ENCODE measurements at places on chromosomes 11 and 22.

DNA sequence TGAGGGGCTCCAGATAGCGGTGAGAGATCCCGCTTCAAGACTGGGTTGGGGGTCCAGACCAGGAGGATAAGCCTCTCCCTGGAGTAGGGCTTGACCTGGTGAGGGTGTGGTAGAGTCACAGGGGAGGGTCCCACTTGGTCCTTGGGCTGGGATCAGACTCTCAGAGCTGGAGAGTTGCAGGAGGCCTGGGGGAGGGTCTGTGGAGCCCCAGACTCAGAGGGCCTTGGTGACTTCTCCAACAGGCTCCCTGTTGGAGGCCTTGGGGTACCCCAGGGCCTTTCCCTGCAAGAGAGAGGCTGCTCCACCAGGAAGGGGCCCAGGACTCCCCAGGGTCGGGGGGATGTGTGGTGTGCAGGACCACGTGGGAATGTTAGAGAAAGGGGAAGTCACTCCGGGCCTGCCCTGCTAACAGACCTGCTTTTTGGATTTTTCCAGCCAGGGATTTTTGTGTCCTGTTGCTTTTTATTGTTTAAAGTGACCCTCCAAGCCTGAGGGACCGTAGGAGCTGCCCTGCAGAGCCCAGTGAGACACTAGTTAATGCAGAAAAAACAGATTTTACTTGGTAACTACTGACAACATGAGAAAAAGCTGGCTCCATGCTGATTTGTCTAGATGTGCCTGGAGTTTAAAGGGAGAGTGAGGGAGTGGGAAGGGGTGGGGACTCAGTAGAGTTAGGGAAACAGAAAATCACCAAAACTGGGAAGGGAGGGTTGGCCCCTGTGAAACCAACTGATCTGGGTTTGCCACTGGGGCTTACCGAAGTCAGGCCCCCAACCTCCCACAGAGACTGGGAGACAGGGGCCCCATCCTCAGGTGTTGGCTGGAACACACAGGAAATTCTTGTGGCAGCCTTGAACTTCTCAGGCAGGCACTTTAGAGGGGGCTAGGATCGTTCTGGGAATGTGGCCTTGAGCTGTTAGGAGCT is 801 bp upstream of the TXNRD2 start:
- DNase-seq: no peak

DNA sequence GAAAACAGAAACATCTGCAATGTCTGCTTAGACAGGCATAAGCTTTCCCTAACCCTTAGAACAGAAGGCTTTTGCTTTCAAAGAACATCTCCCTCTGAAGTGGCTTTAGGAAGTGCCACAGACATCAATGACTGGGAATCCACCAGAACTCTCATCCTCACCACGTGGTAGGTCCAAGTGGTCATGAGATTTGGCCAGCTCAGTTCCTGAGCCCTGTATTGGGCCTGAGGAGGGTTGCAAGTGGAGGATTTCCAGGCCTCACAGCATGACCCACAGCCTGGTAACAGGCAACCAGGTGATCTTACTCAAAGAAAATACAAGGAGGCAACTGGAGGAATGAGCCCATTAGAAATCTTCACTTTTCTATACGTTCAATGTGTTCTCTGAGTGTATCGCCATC is 1.6 kb downstream of the CASP1 start:
- no peak for DNase-seq

GRCh38 chr22:38881464-38881871 is 9.5 kb upstream of the CBX6 start:
- no peak for DNase-seq

DNA sequence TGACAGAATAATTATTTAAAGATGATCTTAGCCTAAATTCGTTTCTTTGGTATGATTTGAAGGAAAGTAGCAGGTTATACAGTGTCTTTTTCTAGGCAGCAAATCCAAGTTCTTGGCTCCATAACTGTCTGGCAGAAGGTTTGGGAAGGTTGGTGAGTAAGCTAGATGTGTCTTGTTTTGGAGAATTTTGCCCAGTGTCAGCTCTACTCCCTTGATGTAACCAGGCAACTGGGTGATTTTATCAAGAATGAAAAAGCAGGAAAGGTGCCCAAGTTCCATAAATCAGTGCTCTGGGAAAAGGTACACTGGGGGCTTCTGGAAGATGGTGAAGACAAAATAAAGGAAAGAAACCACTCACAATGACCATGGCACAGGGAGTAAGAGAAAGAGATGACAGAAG is 71.5 kb upstream of the USP47 start:
- DNase-seq: no peak

- DNase-seq: no peak
Measured at GRCh38 chr11:74417860-74418508, 19.8 kb upstream of the PGM2L1 start.

GRCh38 chr22:23638611-23639010 is 6.5 kb upstream of the DRICH1 start:
- DNase-seq: no peak

GRCh38 chr11:128294671-128295050 is 292.7 kb downstream of the ETS1 start:
- no peak for DNase-seq

DNA sequence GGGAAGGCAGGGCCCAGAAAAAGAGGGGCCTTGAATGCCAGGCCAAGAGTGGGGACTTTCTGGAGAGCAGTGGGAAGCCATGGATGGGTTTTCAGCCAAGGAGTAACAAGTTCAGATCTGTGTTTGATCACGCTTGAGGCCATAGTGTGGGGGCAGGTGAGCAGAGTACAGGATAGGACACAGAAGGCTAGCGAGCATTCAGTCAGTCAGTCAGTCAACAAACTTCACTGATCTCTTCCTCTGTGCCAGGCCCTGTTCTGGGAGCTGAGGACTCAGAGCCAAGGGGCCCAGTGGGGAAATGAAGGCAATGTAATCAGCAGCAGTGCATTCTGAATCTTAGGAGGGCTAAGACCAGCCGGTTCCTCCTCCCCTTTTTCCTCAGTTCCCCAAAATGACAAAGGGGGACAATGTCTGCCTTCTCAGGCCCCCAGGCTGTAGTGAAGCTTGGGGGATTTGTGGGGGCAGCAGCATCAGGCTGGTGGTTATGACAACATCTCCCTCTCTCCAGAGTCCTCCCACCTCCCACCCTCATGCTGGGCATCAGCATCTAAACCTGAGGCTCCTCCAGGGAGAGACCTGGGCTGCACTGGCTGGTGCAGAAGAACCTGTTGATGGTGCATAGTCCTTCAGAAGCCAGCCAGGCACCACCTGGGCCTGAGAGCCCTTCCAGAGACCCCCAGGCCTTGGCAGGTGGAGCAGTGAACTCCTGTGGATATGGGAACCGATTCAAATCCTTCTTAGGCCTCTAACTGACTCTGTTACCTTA is 42.9 kb upstream of the TPBGL start:
- no peak for DNase-seq

GRCh38 chr11:1652771-1653540 is 23.4 kb downstream of the KRTAP5-5 start:
- peak; percentile 93 for DNase-seq

GRCh38 chr11:35594680-35595079 is 23.6 kb upstream of the FJX1 start:
- DNase-seq: no peak

- DNase-seq: no peak
Measured at GRCh38 chr11:92768121-92768840, 201.2 kb upstream of the MTNR1B start.

- DNase-seq: no peak
Measured at GRCh38 chr11:2383852-2384804, 7.0 kb downstream of the CD81 start.

GRCh38 chr11:7892840-7893254 is 38.2 kb downstream of the OR10A6 start:
- no peak for DNase-seq

- DNase-seq: no peak
Measured at GRCh38 chr11:134359646-134360045, 27.9 kb downstream of the GLB1L2 start.

- DNase-seq: no peak
Measured at GRCh38 chr11:2673250-2673610, 26.6 kb downstream of the KCNQ1OT1 start.

GRCh38 chr22:30731658-30732057 is 37.0 kb downstream of the OSBP2 start:
- DNase-seq: no peak

DNA sequence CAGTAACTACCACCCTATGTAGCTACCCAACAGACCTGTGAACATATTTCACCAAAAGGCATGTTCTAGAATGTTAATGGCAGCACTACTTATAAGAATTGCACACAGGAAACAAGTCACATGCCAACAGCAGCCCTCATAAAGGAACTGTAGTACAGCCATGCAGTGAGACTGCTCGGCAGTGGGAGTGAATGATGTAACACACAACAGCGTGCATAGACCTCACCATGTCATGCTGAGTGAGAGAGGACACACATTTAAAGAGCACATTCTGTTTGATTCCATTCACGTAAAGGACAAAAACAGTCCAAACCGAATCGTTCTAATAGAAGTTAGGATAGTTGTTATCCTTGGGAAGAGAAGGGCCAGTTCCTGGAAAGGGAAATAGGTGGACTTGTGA is 27.2 kb upstream of the KIRREL3 start:
- DNase-seq: no peak

DNA sequence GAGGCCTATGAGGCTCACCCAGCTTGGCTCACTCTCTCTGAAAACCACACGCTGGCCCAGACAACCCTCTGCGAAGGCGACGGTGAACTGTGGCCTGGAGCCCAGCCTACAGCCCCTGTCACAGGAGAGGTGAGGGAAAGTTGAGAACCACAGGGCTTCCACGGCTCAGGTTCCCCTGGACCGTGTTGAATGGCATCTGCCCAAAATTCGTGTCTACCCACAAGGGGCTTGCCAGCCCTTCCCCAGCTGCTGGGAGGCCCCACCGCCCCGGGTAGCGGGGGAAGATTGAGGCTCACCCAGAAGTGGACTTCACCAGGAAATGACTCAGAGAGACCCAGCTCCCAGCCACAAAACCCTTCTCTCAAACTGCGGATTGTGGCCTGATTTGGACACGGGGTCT is 197.1 kb downstream of the CTTN start:
- no peak for DNase-seq

- no peak for DNase-seq
Measured at GRCh38 chr11:1581976-1582375, 3.1 kb downstream of the KRTAP5-1 start.

DNA sequence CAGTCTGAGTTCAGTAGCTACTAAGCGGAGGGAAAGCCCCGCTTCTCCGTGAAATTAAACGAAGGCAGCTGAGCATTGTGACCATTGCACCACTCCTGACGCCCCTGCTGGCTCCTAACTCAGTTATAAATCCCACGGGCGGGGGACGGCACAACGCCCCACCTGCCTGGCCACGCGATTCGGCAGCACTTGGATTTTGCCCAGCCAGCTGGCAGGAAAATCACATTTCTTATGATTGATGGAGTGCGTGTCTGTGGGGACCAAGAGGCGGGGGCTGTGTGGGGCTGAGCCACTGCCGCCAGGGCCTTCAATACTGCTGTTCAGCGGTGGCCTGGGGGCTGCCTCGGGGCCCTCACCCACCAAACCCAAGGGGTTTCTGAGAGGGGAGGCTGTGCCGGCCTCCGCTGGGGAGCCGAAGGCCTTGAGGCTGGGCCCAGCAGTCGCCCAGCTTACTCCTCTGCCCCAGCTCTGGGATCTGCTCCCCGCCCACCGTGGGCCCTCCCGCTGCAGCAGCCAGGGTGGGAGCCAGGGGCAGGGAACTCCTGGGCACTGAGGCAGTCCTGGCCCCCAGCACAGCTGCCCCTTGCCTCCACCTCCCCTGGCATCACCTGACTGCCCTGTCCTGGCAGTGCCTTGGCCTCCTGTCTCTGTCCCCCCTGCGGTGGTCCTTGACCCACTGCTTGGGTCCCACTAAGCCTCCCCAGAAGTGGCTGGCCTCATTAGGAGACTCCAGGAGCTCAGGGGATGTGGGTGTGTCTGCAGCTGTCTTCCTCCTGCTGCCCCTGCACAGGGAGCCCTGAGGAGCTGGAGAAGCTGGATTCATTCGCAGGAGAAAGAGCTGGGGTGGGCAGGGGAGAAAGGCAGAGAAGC is 30.7 kb downstream of the SHISAL1 start:
- DNase-seq: no peak

GRCh38 chr11:75269367-75269660 is 28.7 kb downstream of the TPBGL start:
- DNase-seq: no peak

- no peak for DNase-seq
Measured at GRCh38 chr11:75534259-75535069, 8.7 kb upstream of the GDPD5 start.

DNA sequence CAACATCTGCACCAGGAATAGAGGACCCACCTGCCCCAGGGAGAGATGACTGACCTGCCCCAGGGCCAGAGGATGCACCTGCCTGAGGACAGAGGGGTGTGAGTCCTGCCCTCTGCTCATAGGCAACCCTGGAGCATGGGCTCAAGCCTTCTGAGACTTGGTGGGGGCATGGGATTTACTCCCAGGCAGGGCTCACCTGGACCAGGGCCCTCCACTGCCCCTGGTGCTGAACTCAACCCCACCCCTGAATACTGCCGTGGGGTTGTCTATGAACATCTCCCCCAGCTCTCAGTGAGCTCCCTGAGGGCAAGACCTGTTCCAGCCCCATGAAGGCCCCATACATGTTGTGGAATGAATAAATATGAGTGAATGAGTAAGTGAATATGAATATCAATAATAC is 33.8 kb upstream of the MUC5AC start:
- no peak for DNase-seq

DNA sequence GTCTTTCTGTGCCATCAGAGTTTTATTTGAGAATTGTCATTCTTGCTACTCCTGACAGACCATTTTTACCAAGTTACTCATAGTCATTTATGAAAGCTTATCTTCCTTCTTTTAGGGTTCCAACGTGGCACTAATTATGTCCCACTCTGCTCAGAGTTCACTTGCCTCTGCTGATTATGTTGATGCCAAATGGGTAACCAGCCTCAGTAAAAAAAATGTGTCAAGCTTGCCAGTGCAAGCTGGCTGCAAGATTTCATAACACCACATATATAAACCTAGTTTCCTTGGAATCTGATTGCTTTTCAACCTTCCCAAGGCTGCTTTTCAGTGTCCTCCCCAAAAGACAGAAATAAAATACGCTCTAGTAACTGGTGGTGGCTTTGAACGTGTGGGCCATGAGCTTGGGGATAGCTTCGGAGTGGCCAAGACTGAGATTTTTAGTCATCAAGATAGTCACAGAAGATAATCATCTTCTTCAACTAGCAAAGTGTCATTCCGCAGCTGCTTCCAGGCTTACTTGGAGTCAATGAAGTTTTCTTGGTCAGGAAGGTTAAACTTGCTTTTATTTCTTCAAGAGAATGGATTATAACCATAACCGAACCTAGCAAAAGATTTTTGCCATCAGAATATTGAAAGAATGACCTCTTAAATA is 29.5 kb upstream of the APOA1 start:
- DNase-seq: no peak

GRCh38 chr22:48950151-48950915 is 877.3 kb downstream of the BRD1 start:
- DNase-seq: peak; percentile 81

DNA sequence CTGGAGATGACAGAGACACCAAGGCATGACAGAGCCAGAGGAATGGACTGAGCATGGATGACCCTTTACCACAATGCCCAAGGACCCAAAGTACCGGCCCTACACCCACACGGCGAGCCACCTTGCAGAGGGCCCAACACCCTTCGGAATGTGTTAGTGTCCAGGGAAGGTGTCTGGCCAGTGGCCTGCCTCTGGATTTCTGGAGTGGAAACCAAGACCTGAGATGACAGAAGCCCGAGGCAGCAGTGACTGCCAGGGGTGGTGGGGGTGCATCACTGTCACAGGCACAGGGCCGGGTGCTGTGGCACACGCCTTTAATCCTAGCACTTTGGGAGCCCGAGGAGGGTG is 28.7 kb downstream of the PDGFB start:
- DNase-seq: no peak

GRCh38 chr11:12841946-12842630 is 167.0 kb upstream of the RASSF10 start:
- DNase-seq: no peak

- DNase-seq: no peak
Measured at GRCh38 chr11:131470216-131470925, 100.0 kb downstream of the NTM start.

Measured in osteocyte (in vitro differentiated cells).